ENCODE measurements at places on chromosomes 1 and 21. TPM values are rescaled to one million over a fixed set of nuclear protein-coding genes. Genes with fewer than 3 reads are reported as not detected.

- peak; percentile 61 for DNase-seq
These were observed at the start of gene TNFRSF9 for GRCh38 chr1:7940745-7941436. Gene TNFRSF9, minus strand, starts transcription at chr1:7940839. Its CDS starts 845 bp downstream, at chr1:7939994.

GRCh38 chr1:51776408-51776807, 102.1 kb downstream of the NRDC start:
- no peak for DNase-seq

- DNase-seq: peak; percentile 97
These were observed 22.5 kb upstream of the SRP9 start for GRCh38 chr1:225754940-225755641.

GRCh38 chr21:28177124-28177523, 815.6 kb downstream of the LTN1 start:
- no peak for DNase-seq

DNA sequence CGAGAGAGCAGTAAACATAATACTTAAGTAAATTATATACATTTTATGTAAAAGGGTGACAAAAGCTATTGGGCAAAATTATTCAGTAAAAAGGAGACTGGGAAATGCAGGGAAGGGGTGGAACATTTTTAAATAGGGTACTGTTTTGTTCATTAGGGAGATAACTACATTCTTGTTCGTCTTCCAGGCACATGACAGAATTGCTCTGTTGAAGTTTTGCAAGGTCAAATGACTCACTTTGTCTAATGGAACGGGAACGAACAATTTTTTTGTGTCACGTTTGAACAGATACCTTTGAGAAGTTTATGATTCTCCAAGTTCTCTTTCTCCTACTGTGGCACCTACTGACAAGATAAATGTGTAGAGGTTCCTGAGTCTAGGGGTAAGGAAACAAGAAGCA, 382.3 kb upstream of the ZRANB2 start:
- DNase-seq: peak; percentile 20

DNA sequence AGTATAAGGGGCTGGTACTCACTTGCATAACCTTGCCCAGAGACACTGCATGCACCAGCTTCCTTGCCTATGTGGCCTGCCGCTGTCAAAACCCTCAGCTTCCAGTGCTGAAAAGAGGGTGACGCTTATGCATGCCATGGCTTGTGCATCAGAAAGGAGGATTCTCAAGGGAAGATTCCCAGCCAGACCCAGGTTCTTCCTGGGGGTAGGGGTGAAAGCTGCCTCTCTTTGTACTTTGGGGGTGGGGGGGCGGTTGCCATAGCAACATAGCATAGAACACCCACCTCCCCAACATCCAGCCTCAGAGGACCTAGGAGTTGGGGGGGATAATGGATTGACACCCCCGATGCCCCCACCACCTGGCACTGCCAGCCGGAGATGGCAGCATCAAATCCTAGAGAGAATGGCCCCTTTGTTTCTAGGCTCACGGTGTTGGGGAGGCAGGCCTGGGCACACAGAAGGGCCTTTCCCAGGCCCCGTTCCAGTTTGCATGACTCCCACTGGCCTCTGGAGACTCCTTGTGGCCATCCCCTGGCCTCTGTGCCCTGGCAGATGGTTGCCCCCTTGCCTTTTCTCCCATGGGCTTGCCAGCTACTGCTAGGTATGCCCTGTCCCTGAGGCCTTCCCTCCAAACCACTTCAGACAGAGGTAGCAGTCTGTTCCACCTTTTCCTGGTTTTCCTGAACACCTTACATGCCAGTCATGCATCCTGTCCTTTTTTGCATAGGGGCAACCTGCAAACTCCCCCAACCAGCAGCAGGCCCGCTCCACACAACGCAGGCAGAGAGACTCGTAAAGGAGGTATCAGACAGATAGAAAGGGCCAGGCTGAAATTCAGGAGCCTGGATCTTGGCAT, 44.6 kb downstream of the RHBG start:
- no peak for DNase-seq

GRCh38 chr1:175466556-175466955, 274.0 kb upstream of the KIAA0040 start:
- DNase-seq: no peak

GRCh38 chr21:34792504-34793089, 123.8 kb downstream of the CLIC6 start:
- no peak for DNase-seq

DNA sequence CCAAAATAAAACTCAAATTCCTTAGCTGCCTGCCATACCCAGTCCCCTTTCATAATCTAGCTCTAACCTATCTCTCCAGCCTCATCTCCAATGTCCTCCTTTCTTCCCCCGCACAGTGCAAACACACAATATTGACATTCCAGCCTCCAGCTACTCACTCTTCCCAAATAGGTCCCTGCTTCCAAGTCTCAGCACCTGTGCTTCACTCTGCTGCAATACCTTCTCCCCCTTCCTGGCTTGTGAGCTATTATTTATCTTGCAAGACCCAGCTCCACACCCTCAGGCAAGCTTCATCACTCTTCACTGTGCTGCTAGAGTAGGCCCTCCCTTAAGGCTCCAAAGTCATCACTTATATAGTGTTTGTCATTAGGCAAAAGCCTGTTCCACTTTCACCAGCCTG, 9.7 kb downstream of the PLPP3 start:
- DNase-seq: no peak

DNA sequence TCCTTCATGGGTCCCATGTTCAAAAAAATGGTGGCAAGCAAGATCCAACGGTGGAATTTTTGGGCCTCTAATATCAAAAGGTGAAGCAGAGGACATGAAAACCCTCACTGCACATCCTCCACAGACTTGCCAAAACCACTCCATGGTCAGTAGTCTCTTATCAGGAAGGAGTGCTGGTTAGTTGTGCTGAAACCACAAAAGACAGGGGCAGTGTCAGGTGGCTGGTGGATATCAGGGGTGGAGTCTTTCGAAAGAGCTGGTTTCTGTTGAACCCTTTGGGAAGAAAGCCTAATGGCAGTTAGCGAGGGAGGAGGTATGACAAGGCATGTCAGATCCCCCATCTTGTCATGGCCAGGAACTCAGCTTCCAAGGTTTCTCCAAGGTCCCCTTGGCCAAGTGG, 395.9 kb upstream of the CAMK1G start:
- no peak for DNase-seq

GRCh38 chr1:202164271-202165037, 4.1 kb upstream of the PTPN7 start:
- DNase-seq: no peak

- no peak for DNase-seq
These were observed 18.8 kb downstream of the USP25 start for GRCh38 chr21:15748586-15748985.

DNA sequence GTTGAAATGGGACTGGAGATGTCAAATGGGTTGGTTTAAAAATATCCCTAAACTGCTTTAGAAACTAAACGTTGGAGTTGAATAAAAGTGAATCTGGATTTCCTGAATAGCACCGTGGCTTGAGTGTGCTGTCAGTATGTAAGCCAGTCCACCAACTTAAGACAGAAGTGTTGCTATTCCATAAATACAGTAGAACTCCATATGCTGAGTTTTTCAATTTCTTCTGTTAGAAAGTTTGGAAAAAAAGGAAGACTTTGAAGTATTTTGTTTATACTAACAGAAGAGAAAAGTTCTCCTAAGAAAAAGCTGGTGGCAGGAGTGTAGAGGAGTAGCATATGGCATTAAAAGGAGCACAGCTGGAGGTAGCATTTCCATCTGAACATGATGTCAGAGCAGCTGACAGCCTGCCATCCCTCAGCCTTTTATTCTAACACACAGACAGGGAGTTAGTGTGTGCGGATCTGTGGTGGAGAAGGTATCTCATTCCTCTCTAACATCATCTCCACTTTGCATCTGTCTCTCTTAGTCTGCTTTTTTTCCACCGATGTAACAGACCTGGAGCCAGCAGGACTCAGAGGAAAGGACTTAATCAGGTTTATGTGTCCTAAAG, at the start of gene ZBTB18:
Gene ZBTB18 (plus strand): TSS at position 449 of the 610 bp plus-strand sequence. CDS start 149 bp downstream, at position 598.
- peak; percentile 77 for DNase-seq

DNA sequence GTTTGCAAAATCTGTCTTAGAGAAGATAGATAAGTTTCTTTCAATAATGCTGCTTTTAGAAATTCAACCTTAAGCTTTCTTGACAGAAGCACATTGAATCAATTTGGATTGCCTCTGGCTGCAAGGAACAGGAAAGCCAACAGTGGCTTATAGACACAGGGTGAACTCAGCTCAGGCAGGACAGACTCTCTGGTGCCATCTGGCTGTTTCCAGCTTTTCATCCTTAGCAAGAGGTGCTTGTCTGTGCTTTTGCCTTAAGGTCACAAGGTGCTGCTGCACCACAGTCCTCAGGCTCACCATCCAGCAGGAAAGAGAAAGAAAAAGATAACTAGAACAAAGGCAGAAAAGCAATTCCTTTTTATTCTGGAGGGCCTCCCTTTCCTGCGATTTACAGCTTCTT, 93.7 kb upstream of the ETS2 start:
- peak; percentile 21 for DNase-seq

DNA sequence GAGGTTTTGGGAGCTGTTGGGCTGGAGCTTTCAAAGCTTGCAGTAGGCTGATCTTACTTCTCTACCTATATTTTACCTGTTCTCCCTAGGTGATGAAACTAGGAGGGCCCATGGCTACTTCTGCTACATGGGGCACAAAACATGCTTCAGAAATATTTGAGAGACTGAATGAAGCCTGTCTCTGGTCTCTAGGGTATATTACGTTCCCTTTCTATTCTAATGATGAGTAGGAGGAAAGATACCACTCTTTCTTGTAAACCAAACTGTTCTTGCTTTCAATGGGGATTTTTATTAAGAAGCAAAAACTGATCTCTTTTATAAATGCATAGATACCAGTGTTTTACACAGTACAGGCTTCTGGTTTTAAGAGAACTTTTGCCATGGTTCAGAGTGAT, 103.1 kb downstream of the GALNT2 start:
- no peak for DNase-seq

DNA sequence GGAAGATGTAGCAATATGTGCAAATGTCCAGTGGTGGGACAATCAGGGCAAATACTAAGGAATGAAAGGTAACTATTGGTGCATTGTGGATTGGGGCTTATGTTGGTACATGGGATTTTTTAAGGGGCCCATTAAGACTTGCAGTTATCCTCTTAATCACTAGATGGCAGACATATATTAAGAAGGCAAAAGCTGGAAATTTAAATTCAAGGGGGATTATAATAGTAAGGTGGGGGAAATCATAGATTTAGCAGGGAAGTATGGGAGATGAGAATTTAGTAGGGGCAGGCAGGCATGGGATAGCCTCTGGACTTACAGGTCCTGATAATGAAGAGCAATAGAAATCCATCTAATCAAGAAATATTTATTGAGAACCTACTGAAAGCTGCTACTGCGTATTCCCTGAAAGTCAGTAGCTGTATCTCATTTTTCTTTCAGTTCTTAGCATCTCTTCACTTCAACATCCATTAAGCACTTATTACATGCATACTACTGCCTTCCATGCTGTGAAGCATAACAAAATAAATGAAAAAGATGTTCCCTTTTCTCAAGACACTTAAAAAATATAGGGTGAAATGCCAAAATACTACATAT, 251.8 kb downstream of the CRB1 start:
- peak; percentile 5 for DNase-seq

GRCh38 chr1:30693366-30693765, 30.0 kb downstream of the MATN1 start:
- no peak for DNase-seq

The CAMK2N1 gene
- 17.5 TPM for total RNA-seq

The AVPR1B gene
- not detected for total RNA-seq

The GLIS1 gene
- not detected for total RNA-seq

The SIM2 gene
- total RNA-seq: 9.2 TPM

The ZNF669 gene
- total RNA-seq: 9.4 TPM

The HAO2 gene
- not detected for total RNA-seq

The CHRNB2 gene
- total RNA-seq: 0.24 TPM

The EPHA10 gene
- 0.31 TPM for total RNA-seq

The UBL4B gene
- not detected for total RNA-seq

The HPCAL4 gene
- total RNA-seq: 0.20 TPM

The MAGOH gene
- total RNA-seq: 34.8 TPM

All from astrocyte (in vitro differentiated cells and primary cell).